ENCODE measurements at places on chromosomes 7 and 10.

GRCh38 chr7:91034459-91035368 lies 229.5 kb upstream of the FZD1 start:
- peak; percentile 73 for DNase-seq

GRCh38 chr7:35623381-35623780 lies 71.6 kb downstream of the HERPUD2 start:
- no peak for DNase-seq

DNA sequence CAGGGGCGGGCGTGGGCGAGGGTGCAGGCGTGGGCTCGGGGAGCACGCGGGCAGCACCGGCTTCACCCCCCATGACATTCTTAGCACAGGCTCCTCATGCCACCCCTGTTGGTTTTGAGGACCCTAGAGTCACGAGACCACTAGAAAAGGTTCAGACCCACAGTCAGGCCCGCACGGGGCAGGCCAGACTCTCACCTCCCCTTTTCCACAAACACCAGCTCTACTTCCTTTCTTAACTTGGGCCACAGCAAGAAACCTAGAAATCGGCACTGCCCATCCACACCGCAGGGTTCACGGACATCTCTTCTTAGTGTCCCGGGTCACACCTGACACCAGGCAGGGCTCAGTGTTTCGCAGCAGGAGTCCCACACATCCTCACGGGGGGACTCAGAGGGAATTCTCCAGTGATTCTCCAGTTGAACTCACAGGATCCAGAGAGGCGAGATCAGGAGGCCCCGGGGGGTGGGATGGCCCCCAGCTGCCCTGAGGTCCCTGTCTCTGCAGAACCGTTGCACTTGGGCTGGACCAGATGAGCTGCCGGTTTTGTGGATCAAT lies 52.0 kb downstream of the JAKMIP3 start:
- DNase-seq, result no peak

DNA sequence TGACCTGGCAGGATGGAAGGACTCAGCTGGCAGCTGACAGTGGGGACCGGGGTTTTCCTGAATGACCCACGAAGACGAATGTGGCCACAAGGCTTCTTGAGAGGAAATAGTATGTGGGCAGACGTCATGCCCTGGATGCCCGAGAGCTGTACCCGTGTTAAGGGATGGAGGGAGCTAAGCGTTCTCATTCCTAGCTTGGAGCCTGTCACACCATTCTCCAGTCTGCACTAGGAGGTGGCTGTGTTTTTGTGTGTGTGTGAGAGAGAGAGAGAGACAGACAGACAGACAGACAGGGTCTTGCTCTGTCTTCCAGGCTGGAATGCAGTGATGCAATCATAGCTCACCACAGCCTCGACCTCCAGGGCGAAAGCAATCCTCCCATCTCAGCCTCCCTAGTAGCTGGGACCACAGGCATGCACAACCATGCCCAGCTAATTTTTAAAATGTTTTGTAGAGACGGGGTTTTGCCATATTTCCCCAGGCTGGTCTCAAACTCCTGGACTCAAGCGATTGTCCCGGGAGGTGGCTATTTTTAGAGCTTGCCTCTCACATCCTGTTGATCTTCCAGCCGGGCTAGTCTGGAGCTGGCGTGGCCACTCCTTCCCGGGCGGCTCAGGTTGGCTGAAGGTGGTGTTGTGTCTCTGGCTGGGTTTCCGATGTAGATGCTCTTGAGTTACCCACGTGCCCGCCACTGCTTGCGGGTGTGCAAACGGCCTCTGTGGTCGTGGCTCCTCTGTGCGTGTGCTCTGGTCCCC lies 2.1 kb downstream of the AMZ1 start:
- no peak for DNase-seq

DNA sequence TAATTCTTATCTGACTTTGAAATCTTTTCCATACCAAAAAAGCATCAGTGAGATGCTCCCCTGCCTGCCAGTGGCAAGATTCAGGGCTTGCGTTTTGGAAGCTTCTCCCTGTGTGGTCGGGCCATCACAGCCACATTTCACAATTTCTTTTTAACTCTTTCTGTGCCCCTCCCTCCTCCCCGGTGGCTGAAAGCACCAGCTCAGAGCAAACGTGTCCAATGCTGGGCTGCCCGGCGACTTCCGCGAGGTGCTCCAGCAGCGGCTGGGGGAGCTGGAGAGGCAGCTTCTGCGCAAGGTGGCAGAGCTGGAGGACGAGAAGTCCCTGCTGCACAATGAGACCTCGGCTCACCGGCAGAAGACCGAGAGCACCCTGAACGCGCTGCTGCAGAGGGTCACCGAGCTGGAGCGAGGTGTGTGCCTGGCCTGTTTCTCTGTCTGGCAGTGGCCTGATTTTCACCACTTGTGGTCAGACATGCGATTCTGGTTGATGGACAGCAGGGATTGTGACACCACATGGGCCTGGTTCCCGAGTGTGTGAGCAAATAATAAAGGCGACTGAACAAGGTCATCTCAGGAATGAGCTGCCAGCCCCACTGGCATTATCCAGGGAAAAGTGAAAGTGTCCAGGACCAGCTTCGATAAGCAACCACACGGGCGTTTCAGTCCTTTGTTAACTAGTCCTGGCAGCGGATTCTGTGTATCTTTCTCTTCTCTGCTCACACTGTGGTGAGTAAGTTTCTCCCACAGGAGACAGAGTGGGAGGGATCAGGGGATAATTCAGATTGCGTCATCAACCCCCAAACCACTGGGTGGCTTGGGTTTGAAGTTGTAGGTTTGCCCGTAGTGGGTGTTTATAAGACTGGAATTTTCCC lies 2.6 kb downstream of the NPTX2 start:
- DNase-seq, result no peak

DNA sequence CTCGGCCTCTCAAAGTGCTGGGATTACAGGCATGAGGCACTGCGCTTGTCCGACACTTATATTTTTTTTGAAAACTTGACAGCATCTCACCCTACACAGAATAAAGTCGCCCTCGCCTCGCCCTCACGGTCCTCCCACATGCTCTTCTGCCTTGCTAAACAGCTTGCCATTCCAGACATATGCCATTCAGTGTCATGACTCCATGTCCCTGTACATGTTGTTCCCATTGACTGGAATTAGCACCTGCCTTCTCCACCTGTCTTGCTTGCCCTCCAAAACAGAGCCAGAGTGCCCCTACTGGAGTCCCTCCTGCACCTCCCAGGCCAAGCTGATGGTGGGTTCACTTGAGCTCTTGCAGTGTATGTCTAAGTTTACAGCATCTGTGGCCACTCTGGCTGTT lies 6.2 kb downstream of the NIPSNAP2 start:
- no peak for DNase-seq

GRCh38 chr7:55572378-55573233 lies at the start of gene VOPP1:
Gene VOPP1, minus strand, starts transcription at chr7:55572502. Its CDS starts 178 bp downstream, at chr7:55572324.
- peak; percentile 87 for DNase-seq

- peak; percentile 27 for DNase-seq
These were observed 203.4 kb upstream of the AHR start for GRCh38 chr7:17094963-17095574.

DNA sequence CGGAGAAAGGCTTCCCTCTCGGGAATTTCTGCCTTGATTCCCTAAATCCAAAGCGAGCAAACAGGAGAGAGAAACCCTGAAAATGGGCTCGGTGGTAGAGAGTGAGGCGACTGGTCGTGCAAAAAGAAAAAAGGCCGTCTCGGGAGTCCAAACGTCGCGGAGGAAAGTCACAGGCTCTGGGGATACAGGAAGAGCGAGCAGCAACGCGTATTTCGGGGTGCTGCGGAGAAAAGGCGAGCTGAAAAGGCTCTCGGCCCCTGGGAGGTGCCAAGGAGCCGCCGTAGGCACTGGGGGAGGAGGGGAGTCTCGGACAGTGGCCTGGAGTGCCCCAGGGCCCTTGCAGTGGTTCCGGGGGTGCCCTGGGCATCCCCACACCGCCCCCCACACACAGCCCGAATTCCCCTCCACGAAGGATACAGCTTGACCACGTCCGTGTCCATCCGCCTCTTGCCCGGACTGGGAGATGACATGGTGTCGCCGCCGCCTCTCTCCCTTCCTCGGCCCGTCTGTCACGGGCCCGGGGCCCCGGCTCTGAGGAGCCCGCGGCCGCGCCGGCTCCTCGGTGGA lies 591 bp downstream of the UBE2H start:
- no peak for DNase-seq

DNA sequence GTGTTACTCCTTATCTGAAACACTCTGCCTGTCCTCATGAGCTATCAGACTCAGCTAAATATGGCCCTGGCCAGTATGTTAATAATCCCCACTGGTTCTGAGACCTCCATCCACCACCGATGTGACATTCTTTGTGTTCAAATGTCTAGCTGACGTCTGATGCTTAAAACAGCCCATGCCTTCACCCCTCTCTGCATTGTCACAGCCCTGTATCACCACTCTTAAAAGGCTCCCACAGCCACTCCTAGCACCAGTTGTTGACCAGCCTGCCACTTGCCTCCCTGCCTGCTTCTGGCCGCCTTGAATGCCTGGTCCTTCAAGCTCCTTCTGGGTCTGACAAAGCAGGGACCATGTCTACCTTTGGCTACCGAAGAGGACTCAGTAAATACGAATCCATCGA lies at the start of gene LMOD2:
Gene LMOD2, plus strand, starts transcription at position 253 of the 400 bp plus-strand sequence. Its CDS starts 98 bp downstream, at position 351.
- DNase-seq, result no peak

- no peak for DNase-seq
These were observed 170.2 kb downstream of the FAM107B start for GRCh38 chr10:14604181-14605142.

GRCh38 chr7:83415840-83416239 lies 233.1 kb downstream of the SEMA3E start:
- no peak for DNase-seq

DNA sequence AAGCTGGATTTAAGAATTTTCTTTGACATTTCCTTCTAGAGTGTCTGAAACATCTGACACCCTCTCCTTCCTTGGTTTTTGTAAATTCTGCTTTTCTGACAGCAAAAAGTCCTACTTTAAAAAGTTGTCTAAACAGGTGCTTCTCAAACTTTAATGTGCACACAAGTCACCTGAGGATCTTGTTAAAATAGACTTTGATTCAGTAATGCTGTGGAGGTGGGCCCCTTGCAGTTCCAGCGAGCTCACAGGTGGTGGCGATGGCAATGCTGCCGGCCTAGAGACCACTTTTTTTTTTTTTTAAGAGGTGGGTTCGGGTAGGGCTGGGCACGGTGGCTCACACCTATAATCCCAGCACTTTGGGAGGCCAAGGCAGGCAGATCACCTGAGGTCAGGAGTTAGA lies 77.1 kb downstream of the ABCC2 start:
- DNase-seq, result no peak

DNA sequence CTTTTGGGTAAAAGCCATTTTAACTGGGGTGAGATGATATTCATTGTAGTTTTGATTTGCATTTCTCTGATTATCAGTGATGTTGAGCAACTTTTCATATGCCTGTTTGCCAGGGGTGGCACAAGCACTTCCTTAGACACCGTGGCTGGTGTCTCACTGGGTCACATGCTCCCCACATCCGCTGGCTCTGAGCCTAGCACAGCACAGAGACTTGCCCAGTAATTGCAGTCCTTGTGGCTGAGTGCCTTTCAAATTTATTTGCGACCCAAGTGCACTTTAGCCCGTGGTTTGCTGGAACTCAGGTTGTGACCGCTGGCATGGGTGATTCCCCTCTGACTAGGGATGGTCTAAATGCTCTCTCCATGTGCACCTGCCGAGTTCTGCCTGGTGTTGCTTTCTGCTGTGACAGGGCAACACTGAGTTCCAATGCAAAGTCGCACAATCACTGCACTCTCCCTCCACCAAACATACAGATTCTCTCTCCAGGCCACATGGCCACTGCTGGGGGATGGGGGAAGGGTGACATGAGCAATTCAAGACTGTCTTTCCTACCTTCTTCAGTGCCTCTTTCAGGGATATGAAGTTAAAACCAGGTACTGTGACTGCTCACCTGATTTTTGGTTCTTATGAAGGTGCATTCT lies 66.5 kb downstream of the ZNF277 start:
- DNase-seq, result peak; percentile 10

- DNase-seq, result no peak
These were observed 97.9 kb upstream of the SAMD8 start for GRCh38 chr10:75013522-75013921.

DNA sequence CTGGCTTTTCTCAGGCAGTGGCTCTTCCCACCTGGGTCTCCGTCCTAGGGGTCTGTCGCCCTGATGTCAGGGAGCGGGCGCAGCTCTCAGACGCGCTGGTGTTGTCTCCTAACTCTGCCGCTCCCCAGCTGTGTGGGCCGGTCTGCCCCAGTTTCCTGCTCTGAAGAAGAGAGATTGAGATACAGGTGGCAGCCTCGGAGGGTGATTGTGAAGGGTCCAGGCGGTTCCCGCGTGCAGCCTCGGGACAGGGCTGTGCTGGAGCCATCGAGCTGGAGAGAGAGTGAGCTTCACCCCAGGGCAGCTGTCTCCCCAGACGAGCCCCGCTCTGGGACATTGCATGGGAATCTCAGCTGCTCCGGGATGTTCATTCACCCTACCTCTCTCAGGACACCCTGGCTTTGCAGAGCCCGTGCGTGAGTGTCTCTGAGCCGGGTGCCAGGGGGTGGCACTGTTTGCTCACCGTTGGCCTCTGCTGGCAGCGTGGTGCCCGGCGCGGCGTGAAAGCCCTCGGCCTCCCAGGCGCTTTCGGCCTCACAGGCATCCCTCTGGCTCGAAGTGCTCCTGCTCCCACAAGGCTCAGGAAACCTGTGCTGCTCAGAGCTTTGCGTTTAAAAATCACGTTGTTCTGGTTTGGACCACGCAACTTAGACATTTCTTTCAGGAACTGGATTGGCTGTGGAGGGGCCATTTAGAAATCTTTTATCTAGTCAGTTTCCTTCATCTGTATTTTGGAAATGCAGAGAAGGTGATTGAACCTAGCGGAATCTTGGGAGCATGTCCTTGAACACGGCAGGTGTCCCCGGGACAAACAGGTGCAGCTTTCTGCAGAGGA lies 33.8 kb upstream of the ZFAND2A start:
- DNase-seq, result no peak

- no peak for DNase-seq
These were observed 151.6 kb downstream of the MALRD1 start for GRCh38 chr10:19200211-19200610.

DNA sequence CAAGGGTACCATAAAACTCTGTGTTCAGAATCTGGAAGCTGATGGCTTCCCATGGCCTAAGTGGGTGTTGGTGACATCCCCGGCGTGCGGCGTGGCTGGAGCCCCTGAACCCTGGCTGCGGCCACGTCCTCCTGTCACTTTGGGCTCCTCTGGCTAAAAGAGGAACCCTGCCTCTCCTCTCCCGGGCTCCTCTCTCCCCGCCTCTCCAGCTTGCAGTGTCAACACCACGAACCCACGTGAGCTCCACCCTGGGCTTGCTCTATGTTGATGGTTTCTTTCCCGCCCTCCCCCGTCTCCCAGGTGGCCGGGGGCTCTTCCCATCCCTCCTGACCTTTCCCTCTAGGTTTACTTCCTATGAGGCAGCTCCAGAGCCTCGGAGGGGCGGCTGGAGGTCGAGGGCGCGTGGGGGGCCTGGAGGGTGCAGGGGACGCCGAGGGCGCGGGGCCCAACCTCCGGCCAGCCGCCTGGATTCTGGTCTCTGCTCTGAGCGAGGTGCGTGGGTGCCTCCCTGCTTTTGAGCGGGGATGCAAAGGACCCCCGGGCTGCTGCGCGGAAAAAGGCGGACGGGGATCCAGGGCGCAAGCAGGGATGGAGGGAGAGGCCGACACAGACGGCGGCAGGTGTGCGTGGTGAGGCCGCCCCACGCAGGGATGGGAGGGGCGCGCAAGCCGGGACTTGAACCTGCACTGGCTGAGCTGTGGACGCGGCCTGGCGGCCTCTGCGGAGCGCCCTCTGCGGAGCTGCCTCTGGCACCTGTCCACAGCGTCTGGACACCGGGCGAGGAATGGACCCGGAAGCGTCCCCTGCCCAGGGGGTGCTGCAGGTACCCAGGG lies 115.5 kb upstream of the DIP2C start:
- no peak for DNase-seq
